Coronary artery (tissue), 2 donors: ENCODE measurements at places on chromosomes 13 and 19.

- DNase-seq: no peak
Observed at GRCh38 chr13:73168953-73169401, 110.2 kb downstream of the KLF5 start.

DNA sequence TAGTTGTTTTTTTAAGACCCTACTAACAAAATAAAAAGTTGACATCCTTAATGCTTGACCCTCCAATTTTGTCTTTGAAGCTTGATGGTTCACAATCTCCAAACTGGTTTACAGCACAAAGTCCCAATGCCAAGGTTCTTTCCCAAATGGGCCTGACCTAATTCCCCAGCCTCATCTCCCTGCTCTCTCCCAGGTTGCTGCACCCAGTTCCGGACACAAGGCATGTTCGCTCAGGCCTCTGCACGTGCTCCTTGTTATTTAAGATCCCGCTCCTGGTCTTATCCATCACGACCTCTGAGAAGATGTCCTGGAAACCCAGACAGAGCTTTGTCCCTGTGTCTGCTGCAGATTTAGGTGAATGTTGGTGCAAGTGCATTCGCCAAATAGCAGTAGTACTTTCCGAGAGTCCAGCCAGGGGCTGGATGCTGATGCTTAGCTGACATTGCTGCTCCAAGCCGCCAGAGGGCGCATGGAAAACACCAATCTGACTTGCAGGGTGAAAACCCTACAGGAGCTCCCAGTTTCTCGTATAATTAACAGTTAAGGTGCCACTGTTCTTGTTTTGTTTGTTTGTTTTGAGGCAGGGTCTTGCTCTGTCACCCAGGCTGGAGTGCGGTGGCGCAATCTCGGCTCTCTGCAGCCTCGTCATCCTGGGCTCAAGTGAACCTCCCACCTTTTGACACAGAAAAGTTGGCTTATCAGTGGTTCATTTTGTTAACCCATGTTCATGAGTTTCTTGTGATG lies 18.5 kb downstream of the LYPD3 start:
- no peak for DNase-seq

- DNase-seq: no peak
Observed at GRCh38 chr19:35528218-35529038, at the start of gene SBSN. TSS of gene SBSN (minus strand) at chr19:35528311. CDS start at chr19:35528281, 30 bp downstream.

DNA sequence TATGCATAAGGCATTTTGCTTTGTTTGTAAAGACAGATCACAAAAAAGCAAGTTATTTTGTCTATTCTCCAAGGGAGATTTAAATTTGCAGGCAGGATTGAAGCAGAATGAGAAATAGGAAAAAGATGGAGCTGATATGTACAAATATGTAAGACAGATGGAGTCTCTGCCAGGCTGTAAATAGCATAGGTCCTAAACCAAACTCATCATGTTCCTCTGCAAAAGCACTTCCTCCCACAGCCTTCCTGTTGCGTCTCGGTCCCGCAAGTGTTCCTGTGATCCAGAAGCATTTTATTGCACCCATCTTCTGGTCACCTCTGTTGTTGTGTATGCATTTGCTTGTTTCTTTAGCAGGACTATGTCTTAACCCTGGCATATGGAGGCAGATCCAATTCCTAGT lies 95.7 kb upstream of the CLDN10 start:
- DNase-seq: no peak

- no peak for DNase-seq
Observed at GRCh38 chr13:20977394-20977793, 74.8 kb upstream of the XPO4 start.

DNA sequence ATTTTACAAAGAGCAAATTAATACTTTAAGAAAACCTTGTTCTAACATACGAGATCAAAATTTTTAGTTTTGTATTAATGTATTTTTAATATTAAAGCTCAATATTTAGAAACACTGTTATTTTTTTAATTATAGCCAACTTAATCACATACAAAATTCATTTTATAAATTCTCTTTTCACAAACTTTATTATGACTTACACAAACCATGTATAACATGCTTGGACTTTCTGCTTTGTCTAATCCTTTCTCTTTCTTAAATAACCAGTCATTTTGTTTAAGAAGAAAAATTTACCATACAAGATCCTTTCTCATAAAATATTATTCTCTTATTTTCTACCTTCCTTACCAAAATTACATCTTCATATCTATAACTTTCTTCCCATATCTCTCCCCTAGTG lies 62.2 kb downstream of the CYSLTR2 start:
- DNase-seq: no peak

GRCh38 chr19:887072-887471 lies 5.9 kb downstream of the MED16 start:
- no peak for DNase-seq

DNA sequence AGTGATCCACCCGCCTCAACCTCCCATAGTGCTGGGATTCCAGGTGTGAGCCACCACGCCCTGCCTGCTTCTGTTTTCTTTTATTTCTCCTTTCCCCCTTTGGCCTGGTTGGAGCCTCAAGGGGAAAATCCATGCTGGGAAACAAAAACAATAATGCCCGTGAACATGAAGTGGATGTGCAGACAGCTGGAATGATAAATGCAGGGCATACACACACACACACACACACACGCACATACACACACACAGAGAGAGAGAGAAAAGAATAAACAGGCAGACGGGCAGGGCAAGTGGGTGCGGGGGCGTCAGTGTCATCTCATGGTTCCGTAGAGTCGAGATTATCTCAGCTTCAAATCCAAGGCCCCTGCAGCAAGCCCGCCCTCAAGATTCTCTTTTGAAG lies 4.4 kb upstream of the PLEKHF1 start:
- DNase-seq: no peak

DNA sequence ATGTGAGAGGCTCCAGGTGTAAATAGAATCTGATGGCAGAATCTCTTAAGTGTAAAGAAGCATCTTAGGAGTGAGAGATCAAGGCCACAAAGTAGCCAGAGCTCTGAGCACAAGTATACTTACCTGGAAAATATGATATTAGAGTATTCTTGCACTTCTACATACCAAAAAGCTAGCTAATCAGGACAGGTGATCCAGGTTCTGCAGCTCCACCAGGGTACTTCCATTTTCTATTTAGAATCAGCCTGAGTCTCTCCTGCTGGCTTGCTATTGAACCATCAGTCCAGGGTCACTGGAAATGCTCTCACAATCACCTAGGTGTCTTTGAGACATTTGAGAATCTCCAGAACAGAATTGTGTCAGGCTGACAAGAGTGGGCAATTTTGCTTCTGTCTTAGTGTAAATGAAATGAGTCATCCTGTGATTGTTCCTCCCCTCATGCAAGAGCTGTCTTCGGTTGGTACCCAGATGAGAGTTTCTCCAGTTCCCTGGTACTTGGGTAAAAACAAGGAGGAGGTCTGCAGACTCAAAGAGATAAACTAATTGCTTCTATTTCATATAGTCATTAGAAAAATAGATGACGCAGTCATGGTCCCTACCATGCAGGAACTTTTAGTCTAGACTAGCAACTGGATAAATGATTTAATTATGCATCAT lies 14.6 kb downstream of the ZNF254 start:
- DNase-seq: no peak

DNA sequence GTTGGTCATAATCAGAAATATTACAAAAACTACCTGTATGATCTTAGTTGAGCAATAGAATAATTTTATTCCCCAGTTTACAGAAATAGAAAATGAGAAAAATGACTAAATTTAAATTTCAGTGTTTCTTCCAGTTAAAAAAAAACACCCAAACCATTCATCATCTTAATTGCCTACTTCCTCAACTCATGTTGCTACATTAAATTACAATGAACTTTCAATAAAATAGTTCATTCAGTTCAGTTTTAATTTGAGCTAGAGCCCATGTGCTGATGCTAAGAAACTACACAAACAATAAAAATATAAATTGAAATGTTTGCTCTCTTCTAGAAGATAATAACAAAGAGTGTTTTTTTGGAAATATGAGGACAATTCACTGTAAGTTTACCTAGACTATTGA lies 820.4 kb downstream of the SLITRK6 start:
- no peak for DNase-seq

DNA sequence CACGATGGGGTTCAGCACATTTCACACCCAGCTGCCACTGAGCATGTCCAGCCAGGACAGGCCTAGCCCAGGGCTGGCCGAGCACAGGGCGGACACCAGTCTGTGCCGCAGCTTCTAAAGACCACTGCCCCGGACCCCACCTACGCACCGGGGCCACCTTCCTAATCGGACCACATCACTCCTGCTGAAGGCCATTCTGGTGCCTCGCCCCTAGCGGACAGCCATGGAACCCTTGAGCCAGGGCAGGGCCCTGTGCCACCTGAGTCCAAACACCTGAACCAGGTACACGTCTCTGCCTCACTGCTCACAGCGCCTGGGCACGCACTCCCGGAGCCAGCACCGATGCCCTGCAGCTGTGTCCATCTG lies 8.4 kb upstream of the C13orf46 start:
- no peak for DNase-seq
